ENCODE measurements at places on chromosomes 1 and 21. TPM values are rescaled to one million over a fixed set of nuclear protein-coding genes. Genes with fewer than 3 reads are reported as not detected.

TP53BP2 gene
- 58.9 TPM for total RNA-seq

LIN28A gene
- total RNA-seq, result not detected

EVA1C gene
- 5.8 TPM for total RNA-seq

SCCPDH gene
- 42.5 TPM for total RNA-seq

TNFRSF8 gene
- total RNA-seq, result not detected

CLDN19 gene
- total RNA-seq, result not detected

GPR52 gene
- total RNA-seq, result 0.59 TPM

LRRC53 gene
- total RNA-seq, result not detected

SPATA1 gene
- 0.59 TPM for total RNA-seq

PLD5 gene
- 0.59 TPM for total RNA-seq

RRP15 gene
- total RNA-seq, result 16.9 TPM

TRIM17 gene
- under 0.01 TPM for total RNA-seq

PIK3CD gene
- 14.6 TPM for total RNA-seq

CLIC6 gene
- total RNA-seq, result not detected

AGL gene
- total RNA-seq, result 22.5 TPM

F11R gene
- total RNA-seq, result 23.2 TPM

PRDM15 gene
- total RNA-seq, result 7.0 TPM

RAB4A gene
- total RNA-seq, result 38.9 TPM

ICOSLG gene
- total RNA-seq, result 0.46 TPM

FLG2 gene
- not detected for total RNA-seq

CXADR gene
- 2.0 TPM for total RNA-seq

NBPF3 gene
- total RNA-seq, result 24.9 TPM

TBX19 gene
- total RNA-seq, result 0.60 TPM

AMY1B gene
- total RNA-seq, result not detected
